ENCODE measurements at places on chromosomes 16 and 17.

- no peak for DNase-seq
Observed at GRCh38 chr16:25586826-25587225, 104.9 kb upstream of the HS3ST4 start.

- DNase-seq, result no peak
Observed at GRCh38 chr17:42002792-42003301, 14.4 kb downstream of the DNAJC7 start.

GRCh38 chr16:52976539-52977167 lies 76.0 kb downstream of the CHD9NB start:
- DNase-seq, result no peak

DNA sequence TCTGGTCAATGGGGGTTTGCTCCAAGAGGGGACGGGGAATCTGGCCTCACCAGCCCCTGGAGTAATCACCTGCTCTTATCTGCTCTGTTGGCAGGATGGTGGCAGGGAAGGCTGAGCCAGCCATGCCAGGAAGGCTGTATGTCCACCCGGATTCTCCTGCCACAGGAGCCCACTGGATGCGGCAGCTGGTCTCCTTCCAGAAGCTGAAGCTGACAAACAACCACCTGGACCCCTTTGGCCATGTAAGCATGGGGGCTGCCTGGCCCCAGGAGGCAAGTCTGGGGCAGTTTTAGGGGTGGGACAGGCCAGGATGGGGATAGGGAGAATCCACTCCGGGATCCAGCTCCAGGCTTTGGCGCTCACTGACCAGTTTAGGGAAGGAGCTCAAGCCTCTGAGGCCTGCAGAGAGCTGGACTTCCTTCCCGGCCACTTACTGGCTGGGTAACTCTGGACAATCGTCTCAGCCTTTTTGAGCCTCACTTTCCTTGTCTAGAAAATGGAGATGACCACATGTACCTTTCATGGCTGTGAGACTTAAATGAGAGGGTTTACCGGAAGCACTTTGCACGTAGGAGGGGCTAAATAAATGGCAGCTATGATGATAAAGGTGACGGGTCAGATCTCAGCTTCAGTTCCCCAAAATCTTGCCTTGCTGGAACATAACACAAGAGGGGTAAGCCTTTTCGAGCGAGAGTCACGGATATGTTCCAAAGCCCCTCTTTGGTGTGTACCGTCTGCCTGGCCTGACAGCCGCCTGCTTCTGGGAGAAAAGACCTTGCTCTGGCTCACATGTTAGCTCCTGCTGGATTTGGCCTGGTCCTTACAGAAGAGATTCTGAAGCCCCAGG lies 15.4 kb downstream of the TBX4 start:
- DNase-seq, result no peak

DNA sequence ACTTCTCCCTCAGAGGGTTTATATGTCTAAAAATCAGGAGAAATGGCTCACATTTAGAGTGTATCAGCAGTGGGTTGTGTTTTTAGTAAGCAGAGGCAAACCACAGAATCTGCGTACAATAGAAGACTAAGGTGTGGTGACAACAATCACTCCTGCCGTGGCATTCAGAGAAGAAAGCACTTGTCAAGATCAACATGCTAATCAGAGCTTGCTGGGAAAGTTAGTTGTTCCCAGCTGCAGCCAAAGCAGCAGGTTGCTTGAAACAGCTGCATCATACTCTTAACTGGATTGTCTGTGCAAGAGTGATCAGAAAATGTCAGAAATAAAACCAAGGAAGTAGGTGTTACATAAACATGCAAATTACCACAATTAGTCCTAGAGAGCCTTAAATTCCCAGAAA lies 616.4 kb downstream of the CDH8 start:
- DNase-seq, result no peak

- DNase-seq, result peak; percentile 53
Observed at GRCh38 chr17:20156196-20157000, 147.2 kb downstream of the SPECC1 start.

DNA sequence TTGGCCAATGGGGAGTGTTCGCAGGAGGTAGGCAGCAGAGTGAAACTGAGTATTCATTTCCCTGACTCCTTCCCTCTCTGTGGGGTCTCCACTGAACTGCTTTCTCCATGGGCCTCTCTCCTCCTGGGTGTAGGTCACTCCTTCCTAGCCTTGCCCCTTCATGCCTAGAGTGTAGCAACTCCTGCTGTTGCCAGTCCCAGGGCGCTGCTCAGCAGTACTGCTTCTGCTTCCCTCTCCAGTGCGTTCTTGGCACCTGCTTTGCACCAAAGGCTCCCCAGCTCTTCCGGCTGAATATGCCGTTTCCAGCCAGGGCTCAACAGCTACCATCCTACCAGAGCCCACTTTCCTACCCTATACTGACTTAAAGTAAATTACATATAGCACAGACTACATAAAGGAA lies 92.2 kb downstream of the MAF start:
- no peak for DNase-seq

GRCh38 chr16:55498101-55498500 lies 10.8 kb upstream of the LPCAT2 start:
- DNase-seq, result no peak

- DNase-seq, result no peak
Observed at GRCh38 chr16:85777583-85778310, 21.6 kb downstream of the EMC8 start.

DNA sequence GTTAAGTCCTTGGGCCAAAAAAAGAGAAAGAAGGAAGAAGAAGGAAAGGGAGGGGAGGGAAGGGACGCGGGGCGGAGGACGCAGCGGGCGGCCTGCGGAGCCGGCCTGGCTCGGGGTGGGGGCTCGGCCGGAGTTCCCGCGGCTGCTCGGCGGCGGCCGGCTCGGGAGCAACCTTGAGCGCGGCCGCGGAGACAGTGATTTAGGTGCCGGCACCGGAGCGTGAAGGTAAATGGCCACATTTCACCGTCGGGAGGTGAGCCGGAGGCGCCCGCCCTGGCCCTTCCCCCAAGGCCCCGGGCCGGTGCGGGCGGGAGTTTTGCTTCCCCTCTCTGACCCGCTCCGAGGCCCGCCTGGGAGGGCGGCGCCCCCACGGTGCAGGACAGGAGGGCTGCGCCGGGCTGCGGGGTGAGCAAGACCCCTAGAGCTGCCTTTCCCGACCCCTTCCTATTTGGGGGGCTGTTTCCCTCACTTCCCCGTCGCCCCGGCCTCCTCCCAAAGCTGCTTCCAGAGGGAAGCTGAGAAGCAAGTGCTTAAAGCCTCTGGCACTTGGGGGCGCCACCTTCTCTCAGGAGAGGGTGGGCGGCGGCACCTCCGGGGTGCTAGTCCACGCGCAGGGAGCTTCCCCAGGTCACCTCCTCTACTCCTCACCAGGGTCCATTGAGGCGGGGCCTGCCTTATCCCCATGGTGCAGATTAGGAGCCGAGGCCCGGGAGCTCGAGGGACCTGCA lies 56.5 kb downstream of the MRM1 start:
- no peak for DNase-seq

GRCh38 chr16:9097266-9098219 lies 6.1 kb downstream of the HAPSTR1 start:
- no peak for DNase-seq

DNA sequence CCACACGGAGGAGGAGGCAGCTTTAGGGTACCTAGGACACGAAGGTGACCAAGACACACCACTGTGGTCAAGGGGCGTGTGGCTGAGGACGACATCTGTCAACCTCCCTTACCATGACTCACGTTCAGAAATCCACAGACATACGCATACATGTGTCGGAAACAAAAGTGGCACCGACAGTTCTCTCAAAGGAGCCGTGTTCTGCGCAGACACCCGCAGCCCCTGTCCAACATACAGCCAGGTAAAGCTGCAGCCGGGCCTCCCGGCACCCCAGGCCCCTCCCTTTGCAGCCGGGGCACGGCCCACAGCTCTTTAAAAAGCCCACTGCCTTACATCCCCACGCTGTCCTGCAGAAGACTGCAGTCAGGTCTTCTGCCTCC lies 40.5 kb upstream of the KLHDC4 start:
- DNase-seq, result peak; percentile 52

- DNase-seq, result no peak
Observed at GRCh38 chr16:2818272-2818876, 1.3 kb downstream of the PRSS21 start.

DNA sequence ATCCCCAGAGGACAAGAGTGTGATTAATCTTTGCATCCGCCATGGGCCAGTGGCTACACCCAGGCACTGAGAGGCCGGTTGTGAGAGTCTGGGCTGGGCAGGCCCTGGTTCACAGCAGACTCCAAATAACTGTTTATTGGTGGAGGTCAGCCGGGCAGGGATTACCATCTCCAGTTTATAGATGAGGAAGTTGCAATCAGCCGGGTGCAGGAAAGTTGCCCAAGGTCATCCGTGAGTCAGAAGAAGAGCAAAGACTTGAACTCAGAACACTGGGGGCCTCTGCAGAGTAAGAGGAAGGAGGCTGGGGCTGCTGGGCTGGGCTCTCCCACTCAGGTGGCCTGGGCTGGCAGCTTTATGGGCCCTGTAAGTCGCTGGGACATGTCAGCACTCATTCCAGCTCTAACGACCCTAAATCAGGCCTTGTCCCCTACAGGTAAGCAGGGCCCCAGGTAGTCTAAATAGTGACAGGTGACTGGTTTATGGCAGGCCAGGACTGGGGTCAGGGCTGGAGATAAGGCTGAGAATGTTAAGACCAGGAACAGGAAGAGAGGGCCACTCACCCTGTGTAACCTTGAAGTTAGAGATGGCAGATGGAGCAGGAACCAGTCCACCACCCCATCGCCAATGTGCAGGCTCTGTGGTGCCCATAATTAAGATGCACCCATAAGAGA lies 2.1 kb upstream of the CA4 start:
- no peak for DNase-seq

GRCh38 chr16:1152651-1153259 lies at the start of gene CACNA1H:
CACNA1H (plus strand) TSS chr16:1153106; CDS start chr16:1153738, 632 bp downstream.
- peak; percentile 87 for DNase-seq

DNA sequence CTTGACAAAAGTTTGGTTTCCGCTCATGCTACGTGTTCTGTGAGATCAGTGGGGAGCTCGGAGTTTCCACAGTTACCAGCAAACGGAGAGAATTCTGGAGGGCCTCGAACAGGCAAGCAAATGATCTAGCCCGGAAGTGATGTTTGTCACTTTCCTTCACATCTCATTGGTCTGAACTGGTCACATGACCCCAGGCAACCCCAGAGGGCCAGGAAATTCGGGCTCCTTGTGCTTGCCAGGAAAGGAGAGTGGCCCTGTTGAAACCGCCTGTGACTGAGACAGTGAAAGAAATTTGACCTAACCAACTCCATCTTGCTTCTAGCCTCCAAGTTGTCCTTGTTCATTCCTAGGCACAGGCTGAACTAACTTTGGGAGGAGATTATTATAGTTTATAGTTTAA lies 23.0 kb downstream of the SPPL2C start:
- DNase-seq, result no peak

DNA sequence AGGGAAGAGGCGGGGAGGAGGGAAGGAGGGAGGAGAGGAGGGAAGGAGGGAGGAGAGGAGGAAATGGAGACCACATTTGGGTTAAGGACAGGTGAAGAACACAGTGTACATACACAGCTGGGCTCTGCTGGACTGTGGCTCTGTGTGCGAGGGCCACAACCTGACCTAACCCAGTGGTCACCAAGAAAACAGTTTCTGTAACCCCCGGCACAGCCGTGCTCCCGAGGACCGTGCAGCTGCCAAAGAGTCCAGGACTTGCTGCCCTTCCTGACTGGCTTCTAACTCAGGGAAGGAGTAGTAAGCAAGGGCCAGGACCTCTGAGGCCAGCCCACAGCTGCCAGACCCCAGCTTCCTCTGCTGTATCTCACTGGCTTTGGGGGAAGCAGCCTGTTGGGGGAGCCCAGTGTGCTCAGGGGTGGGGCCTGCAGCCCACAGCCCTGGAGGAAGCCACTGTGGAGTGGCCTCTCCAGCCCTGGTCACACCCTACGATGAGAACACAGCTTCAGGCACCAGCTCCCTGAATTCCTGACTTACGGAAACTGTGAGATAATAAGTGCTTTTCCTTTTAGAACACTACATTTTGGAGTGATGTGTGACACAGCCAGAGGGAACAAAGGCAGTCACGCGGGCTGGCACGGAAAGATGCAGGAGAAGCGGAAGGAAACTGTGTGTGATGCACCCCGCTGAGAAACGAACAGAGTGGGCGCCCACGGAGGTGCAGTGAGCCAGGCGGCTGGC lies 32.3 kb downstream of the SLC7A5 start:
- no peak for DNase-seq
